Activated naive CD8-positive, alpha-beta T cell treated with anti-CD3 and anti-CD28 coated beads, Interleukin-2, amount 50 U/mL, for 24 hours (primary cell): ENCODE measurements at places on chromosomes 12 and 14.

GRCh38 chr12:41336041-41336549 is 148.0 kb downstream of the PDZRN4 start:
- no peak overlapping the region for H3K27ac ChIP-seq
- H3K4me3 ChIP-seq, result no peak overlapping the region

GRCh38 chr14:68772761-68773381 is 20.0 kb downstream of the ZFP36L1 start:
- DNase-seq, result no peak
- H3K27me3 ChIP-seq, result no peaks in the 10 kb centered on the region
- H3K27ac ChIP-seq, result no peak overlapping the region
- H3K4me3 ChIP-seq, result no peak overlapping the region

GRCh38 chr12:89490922-89491321 is 33.7 kb downstream of the GALNT4 start:
- no peak overlapping the region for H3K4me3 ChIP-seq
- no peaks in the 10 kb centered on the region for H3K27me3 ChIP-seq

DNA sequence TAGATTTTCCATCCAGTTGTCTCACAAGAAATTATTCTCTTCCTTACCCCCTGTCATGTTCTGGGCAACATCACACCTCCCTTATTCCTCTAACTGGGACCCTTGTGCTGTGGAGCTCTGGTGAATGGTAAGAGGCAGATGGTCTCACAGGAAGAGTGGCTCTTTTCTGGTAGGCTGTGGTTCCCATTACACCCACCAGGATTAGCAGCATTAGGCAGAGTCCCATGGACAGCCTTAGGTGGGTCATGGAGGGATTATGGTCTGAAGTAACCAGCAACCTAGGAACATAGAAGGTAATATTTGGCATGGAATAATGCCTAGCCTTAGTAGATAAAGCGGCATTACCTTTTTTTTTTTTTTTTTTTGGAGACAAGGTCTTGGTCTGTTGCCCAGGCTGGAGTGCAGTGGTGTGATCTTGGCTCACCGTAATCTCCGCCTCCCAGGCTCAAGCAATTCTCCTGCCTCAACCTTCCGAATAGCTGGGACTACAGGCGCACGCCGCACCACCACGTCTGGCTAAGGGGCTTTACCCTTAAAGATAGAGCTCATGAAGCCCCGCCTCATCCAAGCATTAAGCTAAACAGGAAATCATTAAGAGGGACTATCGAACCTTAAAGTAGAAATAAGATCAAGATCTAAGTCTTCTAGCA is 4.0 kb downstream of the C14orf119 start:
- no peaks in the 10 kb centered on the region for H3K27me3 ChIP-seq
- peaks cover 20% of the 10 kb centered on the region for H3K36me3 ChIP-seq
- no peak overlapping the region for H3K4me3 ChIP-seq
- no peak for DNase-seq
- H3K4me1 ChIP-seq, result peaks cover 19% of the 10 kb centered on the region

DNA sequence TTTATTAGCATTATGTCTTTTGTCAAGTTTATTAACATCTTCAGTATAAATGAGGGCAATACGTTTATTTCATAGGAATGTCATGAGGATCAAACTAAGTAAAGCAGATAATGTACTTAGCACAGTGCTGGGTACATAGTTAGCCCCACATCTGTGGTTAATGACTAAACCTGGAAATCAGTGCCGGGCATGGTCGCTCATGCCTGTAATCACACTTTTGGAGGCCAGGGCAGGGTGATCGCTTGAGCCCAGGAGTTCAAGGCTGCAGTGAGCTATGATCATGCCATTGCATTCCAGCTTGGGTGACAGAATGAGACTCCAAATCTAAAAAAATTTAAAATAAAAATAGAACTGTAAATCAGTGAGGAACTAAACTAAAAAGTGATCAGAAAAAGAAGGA is 44.8 kb upstream of the GUCY2C start:
- H3K36me3 ChIP-seq, result peaks cover 15% of the 10 kb centered on the region
- no peak overlapping the region for H3K27ac ChIP-seq
- DNase-seq, result no peak
- no peaks in the 10 kb centered on the region for H3K4me1 ChIP-seq

- H3K36me3 ChIP-seq, result peaks cover 3% of the 10 kb centered on the region
- H3K4me3 ChIP-seq, result peak overlapping the region; percentile 90
- DNase-seq, result no peak
- H3K27ac ChIP-seq, result peak overlapping the region; percentile 89
These were observed 412 bp upstream of the TEP1 start for GRCh38 chr14:20413744-20414082.

GRCh38 chr12:113114447-113115178 is 20.9 kb downstream of the RASAL1 start:
- no peaks in the 10 kb centered on the region for H3K36me3 ChIP-seq
- no peak overlapping the region for H3K27ac ChIP-seq
- no peaks in the 10 kb centered on the region for H3K27me3 ChIP-seq
- peaks cover 6% of the 10 kb centered on the region for H3K4me1 ChIP-seq

DNA sequence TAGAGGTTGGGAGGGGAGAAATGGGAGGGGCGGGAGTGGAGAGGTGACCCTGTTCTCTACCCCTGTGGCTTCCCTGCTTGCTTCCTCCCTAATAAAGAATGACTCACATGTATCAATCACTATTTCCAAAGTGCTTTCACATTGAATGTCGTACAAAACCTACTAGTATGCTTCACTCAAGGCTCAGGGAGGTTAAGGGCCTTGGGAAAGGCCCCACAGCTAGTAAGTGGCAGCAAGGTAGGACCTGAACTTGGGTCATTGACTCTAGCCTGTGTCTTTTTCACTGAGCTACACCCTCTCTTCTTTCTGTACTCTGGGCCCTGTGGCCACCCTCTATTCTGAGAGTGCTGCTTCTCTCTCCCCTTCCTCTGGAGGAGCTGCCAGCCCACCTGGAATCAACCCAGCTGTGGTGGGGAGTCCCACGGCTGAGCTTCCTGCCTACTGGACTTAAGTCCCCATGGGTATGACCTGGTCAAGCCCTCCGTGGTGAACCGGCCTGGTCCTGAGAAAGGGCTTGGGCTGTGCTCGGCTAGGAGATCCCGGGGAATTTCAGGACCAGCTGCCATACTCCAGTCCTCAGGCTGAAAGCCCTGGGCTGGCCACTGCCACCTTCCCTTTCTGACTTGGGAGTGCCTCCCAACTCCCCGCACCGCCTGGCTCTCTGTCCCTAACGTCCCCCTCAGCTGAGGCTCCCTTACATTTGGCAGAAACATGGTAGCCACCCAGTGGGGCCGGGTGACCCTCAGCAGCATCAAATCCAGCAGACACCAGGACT is 13.0 kb downstream of the SLC48A1 start:
- no peaks in the 10 kb centered on the region for H3K27me3 ChIP-seq
- H3K27ac ChIP-seq, result peak overlapping the region; percentile 87
- no peak overlapping the region for H3K4me3 ChIP-seq
- H3K4me1 ChIP-seq, result peaks cover 32% of the 10 kb centered on the region
- no peak for DNase-seq

GRCh38 chr14:76574416-76575095 is 186.7 kb upstream of the VASH1 start:
- H3K36me3 ChIP-seq, result no peaks in the 10 kb centered on the region
- no peak overlapping the region for H3K4me3 ChIP-seq
- H3K4me1 ChIP-seq, result no peaks in the 10 kb centered on the region
- H3K27ac ChIP-seq, result no peak overlapping the region
- H3K27me3 ChIP-seq, result peaks cover 5% of the 10 kb centered on the region
